Kidney epithelial cell (primary cell): ENCODE measurements at places on chromosomes 6 and 20.
A peak's percentile ranks its signal among the peaks of the same experiment; 100 is the strongest.

DNA sequence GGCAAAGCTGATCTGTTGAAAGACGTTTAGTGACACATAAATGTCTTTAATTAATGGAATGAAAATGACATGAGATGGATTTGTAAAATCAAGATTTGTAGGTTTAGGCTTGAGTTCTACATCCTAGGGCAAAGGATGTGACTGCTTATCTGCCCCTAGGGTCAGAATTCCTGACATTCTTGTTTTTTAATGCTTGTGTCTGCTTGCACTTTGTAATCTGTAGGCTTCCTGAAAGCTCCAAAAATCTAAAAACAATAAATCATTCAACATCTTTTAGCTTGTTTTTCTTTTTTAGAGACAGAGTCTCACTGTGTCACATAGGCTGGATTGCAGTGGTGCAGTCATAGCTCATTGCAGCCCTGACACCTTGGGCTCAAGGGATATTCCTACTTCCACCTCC lies 107.9 kb upstream of the MLIP start:
- DNase-seq: no peak

DNA sequence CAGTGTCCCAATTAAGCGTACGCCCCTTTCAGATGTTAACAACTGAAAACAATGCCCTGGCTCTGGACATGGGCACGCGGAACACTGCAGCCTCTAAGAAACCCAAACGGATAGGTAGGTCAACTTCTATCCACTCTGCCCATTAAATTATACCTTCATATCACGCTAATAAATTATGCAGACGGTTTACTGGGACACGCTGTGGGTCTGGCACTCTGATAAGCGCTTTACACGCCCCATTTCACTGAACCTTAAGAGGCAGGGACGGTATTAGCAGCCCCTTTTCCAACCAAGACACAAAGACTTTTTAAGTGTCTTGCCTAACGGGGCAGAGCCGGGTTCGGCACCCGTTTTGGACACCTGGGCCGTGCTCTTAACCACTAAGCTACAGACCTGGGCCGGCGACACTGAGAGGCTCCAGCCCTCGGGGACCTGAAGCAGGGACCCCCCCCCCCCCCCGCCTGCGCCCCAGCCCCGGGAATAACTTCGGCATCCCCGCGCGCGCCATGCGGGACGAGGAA lies 744 bp downstream of the STAU1 start:
- no peak for DNase-seq

DNA sequence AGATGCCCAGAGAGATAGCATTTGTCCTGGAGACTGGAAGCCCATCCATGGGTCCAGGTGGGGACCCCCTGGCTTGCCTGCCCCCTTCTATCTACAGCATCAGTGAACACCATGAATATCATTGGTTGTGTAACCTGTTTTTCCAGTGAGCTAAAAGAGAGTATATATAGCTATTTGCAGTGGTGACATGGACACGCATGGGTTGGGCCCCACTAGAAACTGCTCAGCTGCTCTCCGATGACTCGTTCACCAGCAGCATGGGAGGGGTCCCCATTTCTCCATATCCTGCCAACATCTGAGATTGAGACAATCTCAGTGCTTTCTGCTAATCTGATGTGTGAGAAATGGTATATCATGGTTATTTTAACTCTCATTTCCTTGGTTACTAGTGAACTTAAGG lies 4.0 kb upstream of the ZC3H12D start:
- no peak for DNase-seq

- peak; percentile 56 for DNase-seq
These were observed at the start of gene GJA1 for GRCh38 chr6:121435444-121436069. TSS of gene GJA1 (plus strand) at chr6:121435646. CDS start at chr6:121446848, 11,202 bp downstream.

- no peak for DNase-seq
These were observed 106.0 kb downstream of the FOXO3 start for GRCh38 chr6:108666656-108667260.

DNA sequence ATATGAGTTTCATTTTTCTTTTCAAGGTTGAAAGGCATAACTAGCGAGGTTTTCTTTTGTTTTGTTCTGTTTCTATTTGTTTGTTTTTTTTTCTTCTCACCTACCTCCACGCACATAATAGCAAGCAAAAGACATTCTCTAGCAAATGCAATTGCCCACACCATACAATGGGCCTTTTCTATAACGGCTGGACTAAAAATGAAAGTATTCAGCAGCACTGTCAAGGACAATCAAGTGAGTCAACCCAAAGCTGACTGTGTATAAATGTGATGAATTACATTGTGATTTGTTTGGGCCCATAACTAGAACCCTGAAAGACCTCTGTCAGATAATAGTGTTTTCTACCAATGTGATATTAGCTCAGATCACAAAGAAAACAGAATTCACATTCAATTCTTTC lies 496.7 kb downstream of the RNF144B start:
- DNase-seq: no peak

- DNase-seq: no peak
These were observed 359.7 kb downstream of the BTBD9 start for GRCh38 chr6:38279963-38280588.

- DNase-seq: peak; percentile 94
These were observed 146.9 kb upstream of the SGK1 start for GRCh38 chr6:134464690-134465411.

- DNase-seq: no peak
These were observed 15.2 kb downstream of the TBX18 start for GRCh38 chr6:84749181-84749580.

GRCh38 chr20:46402331-46402811 lies 4.0 kb downstream of the ELMO2 start:
- no peak for DNase-seq

DNA sequence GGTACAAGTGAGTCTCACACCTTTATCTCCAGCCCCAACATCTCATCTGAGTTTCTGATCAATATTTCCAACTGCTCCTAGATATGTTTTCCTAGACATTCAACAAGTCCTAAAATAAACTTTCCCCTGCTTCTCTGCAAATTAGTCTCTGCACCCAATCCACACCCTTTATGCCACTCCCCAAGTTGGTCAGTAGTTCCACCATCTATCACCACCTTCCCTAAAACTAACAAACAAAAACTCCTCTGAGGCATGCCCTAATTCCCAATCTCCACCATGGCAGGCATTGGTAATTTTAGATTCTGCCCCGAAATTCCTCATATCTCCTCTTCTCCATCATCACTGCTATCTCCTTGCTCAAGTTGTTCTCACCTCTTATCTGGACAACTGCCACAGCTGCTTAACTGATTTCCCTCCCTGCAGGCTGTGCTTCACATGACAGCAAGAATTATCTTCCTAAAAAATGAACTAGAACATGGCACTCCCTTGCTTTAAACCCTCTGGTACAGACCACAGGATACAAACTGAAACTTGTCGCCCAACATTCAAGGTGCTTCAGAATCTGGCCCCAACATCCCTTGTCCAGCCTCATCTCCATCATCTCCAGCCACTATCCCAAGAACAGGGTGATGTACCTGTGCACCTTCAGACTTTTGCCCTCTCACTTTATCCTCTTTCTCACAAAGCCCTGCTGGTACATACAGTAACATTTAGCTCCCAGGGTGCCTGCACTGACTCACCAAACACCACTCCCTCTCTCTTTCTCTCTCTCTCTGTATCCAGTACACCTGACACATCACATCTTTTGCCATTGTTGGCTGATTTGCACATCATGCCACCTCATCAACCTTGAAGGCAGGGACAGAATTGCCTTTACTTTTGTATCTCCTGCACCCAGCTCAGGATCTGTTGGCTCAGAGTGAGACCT lies 55.5 kb downstream of the ZHX3 start:
- no peak for DNase-seq

GRCh38 chr20:49115564-49115963 lies 69.5 kb downstream of the CSE1L start:
- DNase-seq: no peak

DNA sequence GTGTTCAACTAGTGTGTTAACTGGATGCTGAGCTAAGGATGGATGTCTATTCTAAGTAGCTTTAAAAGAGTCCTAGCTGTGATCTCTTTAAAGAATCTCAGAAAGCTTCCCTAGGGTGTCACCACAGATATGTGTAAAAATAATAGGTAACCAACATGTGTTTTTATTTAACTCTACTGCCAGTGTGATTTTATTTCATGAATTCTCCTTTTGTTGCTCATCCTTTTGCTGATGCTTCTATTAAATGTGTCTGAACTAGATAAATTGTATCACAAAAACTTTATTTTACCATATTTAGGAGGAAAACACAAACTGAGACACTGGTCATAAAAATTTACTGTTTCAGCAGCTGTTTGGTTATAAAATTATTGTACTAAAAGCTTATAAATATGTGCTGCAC lies 809.4 kb upstream of the CITED2 start:
- no peak for DNase-seq

DNA sequence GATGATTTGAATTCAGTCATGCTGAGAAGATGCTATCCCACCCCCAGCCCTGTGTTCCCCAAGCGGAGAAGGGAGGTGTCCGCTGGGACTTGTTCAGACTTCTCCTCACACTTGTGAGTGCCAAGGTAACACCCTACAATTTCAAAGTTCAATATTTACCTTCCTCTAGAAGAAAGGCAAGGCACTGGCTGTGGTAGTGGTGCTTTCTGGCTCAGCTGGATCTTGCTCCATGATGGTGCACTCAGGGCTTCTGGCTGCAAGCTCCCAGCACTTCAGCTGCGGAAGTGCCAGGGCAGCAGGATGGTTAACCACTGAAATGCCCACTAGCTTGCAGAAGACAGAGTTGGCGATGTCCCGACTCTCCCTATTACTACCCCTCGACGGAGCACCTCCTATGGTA lies 135.4 kb downstream of the MTFR2 start:
- no peak for DNase-seq

GRCh38 chr6:52415917-52416628 lies 4.1 kb upstream of the EFHC1 start:
- no peak for DNase-seq

GRCh38 chr6:81634155-81634880 lies 118.2 kb downstream of the TENT5A start:
- no peak for DNase-seq

GRCh38 chr20:21874921-21875320 lies 169.5 kb downstream of the PAX1 start:
- no peak for DNase-seq

GRCh38 chr20:11447371-11448100 lies 470.2 kb upstream of the BTBD3 start:
- no peak for DNase-seq

DNA sequence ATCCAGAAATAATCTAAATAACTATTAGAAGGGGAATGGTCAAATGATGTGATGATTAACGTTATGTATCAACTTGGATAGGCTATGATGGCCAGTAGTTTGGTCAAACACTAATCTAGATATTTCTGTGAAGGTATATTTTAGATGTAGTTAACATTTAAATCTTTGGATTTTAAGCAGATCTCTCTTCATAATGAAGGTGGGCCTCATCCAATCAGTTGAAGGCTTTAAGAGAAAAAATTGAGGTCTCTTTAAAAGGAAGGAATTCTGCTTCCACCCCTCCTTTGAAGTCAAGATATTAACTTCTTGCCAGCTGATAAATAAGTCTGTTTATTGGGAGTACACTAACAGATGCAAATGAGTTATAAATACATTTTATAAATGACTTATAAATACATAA lies 760.0 kb upstream of the SLC35B3 start:
- no peak for DNase-seq

- no peak for DNase-seq
These were observed 18.2 kb downstream of the STMND1 start for GRCh38 chr6:17120019-17120418.

DNA sequence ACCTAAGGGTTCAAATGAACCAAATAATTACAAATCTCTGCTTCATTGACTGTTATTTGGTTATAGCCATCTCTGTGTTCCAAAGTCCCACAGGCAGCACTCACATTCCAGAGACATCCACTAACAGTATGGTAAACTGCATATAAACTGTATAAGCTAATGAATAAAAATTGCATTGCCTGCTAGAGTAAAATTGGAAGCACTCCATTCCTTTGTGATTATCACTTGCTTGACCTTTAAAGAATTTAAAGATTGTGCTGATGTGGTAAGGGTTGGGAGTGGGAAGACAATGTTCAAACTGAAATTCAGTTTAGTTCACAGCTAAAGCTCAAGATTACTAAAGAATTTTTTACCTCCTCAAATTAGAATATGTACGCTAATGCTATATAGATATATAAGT lies 31.0 kb upstream of the OSTM1 start:
- no peak for DNase-seq

- DNase-seq: no peak
These were observed 75.0 kb downstream of the CNKSR3 start for GRCh38 chr6:154435400-154435945.

DNA sequence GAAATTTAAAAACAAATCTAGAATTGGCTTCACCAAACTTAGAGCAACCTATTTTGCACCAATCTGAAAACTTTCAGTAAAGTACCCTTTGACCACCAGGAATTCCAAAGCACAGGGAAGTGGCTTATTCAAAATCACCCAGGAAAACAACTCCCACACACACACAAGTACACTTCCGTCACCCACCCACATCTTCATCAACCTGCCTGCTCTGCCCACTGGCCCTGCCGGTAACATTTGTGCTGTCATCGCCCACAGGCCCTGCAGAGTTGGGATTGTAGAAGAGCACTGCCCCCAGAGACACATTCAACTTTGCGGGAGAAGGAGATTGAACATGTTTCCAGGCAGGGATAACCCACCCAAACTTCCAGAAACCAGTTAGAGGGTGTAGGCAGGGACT lies 19.3 kb upstream of the SCML4 start:
- DNase-seq: no peak

DNA sequence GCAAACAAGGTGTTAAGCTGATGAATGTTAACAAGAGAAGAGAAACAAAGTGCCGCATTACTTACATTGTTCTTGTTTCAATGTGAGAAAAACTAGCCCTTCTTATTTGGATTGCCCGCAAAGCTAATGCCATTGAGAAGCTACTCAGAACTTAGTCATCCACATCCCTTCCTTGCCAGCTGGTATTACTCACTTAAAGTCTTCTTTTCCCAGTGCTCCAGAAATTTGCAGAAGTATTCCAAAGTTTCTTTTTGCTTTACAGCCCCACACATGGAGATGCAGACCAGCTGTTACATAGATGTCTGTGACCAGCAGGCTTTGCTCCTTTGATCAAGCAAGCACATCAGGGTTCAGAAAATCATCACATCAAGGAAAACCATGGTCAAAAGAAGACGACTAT lies 529.0 kb downstream of the TBC1D32 start:
- DNase-seq: peak; percentile 5

GRCh38 chr6:167229586-167229985 lies 61.5 kb upstream of the UNC93A start:
- DNase-seq: no peak

DNA sequence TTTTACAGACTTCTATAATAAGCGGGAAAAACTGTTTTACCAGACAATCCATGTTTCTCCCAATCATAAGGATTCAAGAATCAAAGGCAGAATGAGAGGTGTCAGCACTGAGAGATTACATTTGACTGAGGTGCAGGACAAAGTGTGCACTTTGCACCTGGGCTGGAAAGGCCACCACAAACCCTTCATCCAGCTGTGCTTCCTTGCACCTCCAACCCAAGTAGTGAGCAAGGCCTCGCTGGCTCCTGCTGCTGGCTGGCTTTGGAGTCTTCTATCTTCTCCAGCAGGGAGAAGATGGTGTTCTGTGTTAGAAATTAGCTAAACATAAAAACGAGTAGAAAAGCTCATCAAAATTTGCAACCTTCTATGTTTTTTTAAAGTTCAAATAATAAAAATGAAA lies 77.7 kb downstream of the CHD6 start:
- no peak for DNase-seq

GRCh38 chr6:102746941-102747340 lies 1353.4 kb downstream of the GRIK2 start:
- DNase-seq: no peak

- peak; percentile 55 for DNase-seq
These were observed 11.7 kb downstream of the LCA5 start for GRCh38 chr6:79525272-79526100.
